Aortic smooth muscle cell (primary cell): ENCODE measurements at places on chromosomes 5 and 9. TPM values are rescaled to one million over a fixed set of nuclear protein-coding genes. Genes with fewer than 3 reads are reported as not detected.

IL31RA gene
- 0.25 and 0.26 TPM in 2 replicates for total RNA-seq

IGIP gene
- 16.9 and 19.3 TPM in 2 replicates for total RNA-seq

TXNDC8 gene
- total RNA-seq, result not detected in 2 replicates

LRRTM2 gene
- total RNA-seq, result 0.13 and 0.44 TPM in 2 replicates

KIF3A gene
- 11.2 and 12.2 TPM in 2 replicates for total RNA-seq

KCNV2 gene
- total RNA-seq, result not detected in 2 replicates

PLCXD3 gene
- 0.53 and 1.9 TPM in 2 replicates for total RNA-seq

FCN2 gene
- total RNA-seq, result not detected in 2 replicates

CD274 gene
- 2.1 and 2.4 TPM in 2 replicates for total RNA-seq

ERP44 gene
- total RNA-seq, result 9.9 and 13.2 TPM in 2 replicates

CCL28 gene
- total RNA-seq, result 1.1 and 1.6 TPM in 2 replicates

RORB gene
- total RNA-seq, result 11.6 and 13.0 TPM in 2 replicates

NUTM2F gene
- total RNA-seq, result not detected in 2 replicates
